ENCODE measurements at places on chromosomes 5 and 9.

DNA sequence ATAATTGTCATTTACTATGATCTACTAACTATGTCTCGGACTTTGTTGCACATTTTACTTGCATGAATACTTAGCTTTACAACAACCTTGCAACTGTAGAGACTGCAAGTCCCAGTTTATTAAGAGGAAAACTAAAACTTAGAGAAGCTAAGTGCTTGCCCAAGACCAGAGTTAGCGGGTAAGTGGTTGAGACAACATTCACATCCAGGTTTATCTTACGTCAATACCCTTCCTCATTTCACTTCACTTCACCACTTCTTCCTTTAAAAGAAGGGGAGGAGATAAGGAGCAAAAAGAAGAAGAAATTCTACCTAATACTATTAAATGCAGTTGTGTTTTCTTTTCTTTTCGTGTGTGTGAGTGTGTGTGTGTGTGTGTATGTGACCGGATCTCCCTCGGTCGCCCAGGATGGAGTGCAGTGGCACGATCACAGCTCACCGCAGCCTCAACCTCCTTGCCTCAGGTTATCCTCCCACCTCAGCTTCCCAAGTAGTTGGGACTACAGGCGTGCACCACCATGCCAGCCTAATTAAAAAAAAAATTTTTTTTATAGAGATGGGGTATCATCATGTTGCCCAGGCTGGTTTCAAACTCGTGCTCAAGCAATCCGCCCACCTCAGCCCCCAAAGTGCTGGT is 37.4 kb downstream of the MEGF9 start:
- DNase-seq = no peak

- no peak for DNase-seq
These were observed 43.5 kb downstream of the COL23A1 start for GRCh38 chr5:178546675-178547033.

DNA sequence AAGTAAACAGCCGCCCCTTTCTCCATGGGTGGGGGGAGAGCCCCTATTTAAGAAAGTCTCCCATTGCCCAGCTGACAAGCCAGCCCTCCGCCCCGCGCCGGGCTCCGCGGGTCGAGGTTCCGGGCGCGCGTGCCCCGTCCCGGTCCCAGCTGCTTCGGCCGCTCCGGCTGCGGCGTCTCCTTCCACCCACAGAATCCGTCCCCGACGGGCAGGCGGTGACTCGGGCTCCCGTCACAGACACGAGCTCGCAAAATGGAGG is 223 bp downstream of the NR3C1 start:
- no peak for DNase-seq

DNA sequence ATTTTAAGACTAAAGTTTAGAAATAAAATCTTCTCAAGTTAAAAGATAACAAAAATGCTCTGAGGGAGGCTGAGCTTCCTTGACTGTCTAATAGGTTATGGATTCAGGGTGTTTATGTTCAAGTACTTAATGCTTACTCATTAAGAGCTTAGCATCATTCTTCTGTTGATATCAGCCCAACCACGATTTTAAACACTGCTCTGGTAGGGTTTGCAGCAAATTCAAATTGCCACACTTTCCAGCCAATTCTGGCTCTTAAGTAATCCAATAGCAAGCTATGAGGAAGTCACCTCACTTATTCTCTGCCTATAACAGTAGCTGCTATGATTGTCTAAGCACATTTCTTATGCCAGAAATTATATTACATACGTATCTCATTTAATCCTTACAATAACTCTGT is 191.0 kb upstream of the KIF2A start:
- DNase-seq = no peak

DNA sequence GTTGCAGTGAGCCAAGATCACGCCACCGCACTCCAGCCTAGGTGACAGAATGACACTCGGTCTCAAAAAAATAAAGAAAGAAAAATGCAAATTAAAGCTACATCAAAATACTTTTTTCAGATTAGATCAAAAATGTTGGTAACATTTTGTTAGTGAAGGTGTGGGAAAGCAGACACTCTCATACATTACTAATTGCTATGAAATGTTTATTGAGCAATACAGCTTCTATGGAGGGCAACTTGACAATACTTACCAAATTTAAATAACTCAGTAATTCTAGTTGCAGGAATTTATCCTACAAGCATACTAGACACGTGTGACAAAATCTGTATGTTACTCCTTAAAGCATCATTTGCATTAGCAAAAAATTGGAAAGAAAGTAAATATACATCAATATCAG is 4.1 kb downstream of the TRIM23 start:
- peak; percentile 12 for DNase-seq

DNA sequence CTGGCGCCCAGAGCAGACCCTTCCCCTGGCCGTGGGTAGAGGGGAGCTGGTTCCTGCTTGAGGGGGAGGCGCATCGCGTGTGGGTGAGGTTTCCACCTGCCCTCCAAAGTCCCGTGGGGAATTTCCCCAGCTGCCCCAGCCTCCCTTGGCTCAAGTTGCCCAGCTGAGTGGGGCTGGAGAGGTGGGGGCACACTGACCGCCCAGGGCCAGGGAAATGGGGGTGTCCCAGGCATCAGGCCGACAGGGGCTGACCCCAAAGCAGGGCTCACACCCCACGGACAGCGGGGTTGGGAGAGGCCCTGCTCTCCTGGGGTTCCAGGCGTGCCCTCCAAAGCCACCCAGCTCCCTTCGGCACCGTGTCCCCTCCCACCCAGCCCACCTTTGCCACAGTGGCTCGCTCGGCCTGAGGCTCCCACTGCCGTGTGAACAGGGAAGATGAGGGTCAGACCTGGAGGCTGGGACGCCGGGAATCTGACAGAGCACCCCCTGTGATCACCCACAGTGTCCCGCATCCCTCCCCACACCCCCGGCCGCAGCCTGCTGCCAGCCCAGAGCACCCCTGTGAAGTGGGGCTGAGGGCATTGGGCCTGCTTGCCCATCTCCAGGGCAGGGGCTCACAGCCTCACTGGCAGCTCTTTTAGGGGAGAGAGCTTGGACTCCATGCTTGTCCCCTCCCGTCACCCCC is 933 bp upstream of the EGFL7 start:
- no peak for DNase-seq

- DNase-seq = no peak
These were observed 133.0 kb downstream of the ATG10 start for GRCh38 chr5:82104872-82105271.

DNA sequence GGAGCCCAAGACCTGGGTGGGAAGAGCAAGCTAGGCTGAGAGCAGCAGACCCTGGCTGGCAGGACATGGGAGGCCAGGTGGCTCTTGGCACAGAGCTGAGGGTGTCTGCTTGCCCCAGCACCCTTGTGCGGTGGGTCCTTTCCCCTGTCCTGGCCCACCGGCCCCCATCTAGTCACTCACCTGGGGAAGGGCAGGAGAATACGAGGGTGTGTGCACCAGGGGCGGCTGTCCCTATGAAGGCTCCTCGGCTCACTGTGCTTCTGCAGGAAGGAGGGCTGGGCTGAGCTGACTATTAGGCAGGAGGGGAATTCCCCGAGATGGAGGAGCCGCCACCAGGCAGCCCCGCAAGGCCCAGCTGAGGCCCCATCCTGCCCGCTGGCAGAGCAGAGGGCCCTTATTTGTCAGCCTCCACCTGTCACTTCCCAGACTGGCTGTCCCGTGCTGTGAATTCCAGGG is 6.1 kb upstream of the TNIP1 start:
- DNase-seq = no peak

Data from GM03348 (cell line).